ENCODE measurements at places on chromosomes 11 and 22.

DNA sequence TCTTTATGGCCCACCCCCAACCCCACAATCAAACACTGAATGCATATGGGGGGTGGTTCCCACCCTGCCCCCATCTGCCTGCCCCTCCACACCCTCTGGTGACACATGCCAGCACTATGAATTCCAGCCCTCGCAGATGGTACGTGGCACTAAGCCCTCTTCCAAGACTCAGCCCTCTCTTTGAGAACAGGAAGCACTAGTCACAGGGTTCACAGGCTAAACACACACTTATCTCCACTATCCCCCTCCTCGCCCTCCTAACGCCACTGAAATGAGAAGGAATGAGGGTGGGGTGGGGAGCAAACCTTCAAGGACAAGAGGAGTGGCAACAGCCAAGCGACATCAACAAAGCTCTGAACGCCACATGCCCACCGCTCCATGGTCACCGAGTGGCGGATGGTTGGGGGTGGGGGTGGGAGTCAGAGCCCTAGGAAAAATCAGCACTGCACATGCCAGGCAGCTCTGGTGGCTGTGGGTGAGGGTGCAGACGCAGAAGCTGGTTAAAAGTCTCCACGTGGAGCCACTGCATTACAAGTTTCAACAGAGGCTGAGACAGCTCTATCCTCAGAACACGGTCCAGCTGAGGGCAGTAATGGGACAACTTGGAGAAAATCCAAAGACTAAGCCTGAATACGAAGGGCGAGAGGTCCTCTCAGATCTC, 33.6 kb downstream of the TMEM184B start:
- DNase-seq, result no peak

GRCh38 chr22:42742940-42743339, 22.3 kb upstream of the A4GALT start:
- DNase-seq, result no peak

GRCh38 chr11:86483940-86484794, 109.5 kb downstream of the CCDC81 start:
- DNase-seq, result no peak

- DNase-seq, result no peak
Observed at GRCh38 chr11:99019696-99020095, 1.1 kb upstream of the CNTN5 start.

DNA sequence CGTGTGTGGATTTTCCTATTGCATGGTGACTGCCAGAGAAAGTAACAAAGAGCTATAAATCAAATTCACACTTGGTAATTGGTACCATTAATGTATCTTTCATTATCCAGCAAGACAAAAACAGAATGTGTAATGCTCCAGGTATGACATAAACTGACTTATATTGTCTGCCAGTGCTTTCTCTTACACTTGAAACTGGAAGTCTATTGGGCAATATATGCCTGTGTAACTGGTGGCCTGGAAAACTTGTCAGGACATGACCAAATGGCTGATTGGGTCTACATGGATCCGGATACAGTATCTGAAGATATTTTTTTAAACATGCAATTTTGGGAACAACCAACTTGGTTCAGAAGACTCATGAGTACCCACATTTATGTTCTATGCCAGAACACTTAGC, 174.6 kb upstream of the ARHGAP42 start:
- no peak for DNase-seq

DNA sequence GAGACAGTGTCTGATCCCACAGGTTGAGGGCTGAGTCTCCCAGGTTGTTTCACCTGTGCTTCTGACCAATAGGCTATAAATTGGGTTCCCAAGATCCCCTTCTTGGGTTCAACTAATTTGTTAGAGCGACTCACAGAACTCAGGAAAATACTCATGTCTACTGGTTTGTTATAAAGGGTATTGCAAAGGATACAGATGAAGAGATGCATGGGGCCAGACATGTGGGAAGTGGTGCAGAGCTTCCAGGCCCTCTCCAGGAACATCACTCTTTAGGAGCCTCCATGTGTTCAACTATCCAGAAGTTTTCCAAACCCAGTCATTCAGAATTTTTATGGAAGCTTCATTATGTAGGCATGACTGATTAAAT, 4.7 kb downstream of the KLHL22 start:
- DNase-seq, result no peak

DNA sequence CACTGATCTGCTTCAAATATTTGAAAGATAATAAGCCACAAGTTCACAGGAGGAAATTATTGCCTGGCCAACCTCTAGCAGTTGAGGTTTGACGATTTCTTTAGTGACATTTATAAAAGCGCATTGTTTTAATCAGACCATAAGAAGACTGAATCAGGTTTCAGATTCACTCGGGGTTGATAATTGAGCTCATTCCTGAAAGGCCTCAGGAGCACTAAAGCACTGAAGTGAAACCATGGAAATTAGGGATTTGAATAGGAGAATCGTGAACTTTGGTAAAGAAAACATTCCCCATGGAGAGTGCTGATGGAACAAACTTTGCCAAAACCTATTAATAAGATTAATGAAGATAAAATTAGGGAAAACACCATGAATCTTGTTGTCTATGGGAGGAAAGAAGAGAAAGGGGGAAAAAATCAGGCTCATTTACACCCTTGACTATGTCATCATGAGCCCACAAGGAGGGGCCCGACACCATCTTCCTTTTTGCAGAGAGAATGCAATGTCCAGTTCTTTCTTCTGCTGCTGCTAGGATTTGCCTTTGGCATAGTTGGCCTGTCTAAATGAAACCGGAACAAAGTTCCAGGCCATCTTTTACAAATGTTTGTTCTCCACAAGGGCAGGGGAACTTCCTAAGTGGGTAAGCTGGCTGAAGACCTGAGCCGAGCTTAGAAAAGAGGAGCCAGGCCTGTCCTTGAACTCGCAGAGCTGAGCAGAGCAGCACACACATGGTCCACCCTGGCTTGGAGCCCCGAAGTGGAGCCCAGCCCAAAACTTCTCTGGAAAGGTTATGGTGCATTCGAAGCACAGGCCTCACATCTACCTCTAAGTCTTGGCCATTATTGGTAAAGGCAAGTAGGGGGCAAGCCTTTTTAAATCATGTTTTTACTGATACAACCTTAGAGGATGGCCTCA, 56.1 kb upstream of the EIF3M start:
- no peak for DNase-seq

GRCh38 chr11:125105926-125106325, 5.5 kb downstream of the TMEM218 start:
- DNase-seq, result no peak

DNA sequence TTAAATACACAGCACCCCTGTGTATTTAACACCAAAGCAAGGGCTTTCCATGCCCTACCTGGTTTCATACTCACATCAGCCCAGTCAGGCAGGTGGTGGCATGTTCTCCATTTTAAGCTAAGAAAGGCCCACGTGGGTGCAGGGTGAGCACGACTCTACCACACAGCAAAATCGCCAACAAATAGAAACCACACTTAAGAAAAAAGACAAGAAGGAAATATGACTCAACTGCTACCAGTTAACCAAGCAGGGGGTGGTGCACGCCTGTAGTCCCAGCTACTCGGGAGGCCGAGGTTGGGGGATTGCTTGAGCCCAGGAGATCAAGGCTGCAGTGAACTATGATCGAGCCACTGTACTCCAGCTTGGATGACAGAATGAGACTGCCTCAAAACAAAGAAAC, 35.2 kb upstream of the TFIP11 start:
- peak; percentile 30 for DNase-seq

DNA sequence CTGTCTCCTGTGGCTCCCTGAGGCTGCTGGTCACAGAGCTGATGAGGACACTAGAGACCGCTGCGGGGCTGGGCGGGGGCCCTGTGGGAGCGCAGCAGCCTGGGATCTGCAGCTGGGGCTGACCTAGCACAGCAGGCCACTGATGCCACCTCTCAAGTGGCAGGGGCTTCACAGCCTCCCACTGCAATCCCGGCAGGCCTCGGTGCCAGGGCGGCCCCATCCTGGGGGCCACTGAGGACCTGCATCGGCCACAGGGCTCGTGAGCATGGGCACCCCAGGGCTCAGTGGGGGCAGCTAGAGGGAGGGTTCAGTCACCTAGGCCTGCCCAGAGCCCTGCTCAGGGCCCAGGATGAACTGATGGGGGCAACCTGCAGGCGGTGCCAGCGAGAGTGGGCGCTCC, 14.6 kb upstream of the CCDC188 start:
- DNase-seq, result no peak

DNA sequence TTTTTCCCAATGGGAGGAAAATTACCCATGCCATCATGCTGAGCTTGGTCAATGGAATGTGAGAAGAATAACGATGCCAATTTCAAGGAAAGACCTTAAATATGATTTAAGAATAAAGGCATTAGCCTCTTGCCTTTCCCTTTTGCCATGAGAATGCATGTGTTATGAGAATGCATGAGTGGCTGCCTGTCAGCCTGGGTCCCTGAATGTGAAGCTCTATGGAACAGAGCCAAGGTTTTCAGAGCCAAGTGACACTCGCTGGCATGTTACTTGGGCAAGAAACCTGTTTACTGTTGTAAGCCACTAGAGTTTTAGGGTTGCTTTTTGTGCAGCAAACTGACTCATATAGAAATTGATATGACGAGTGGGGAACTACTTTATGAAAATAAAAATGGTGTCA, 75.7 kb downstream of the JRKL start:
- no peak for DNase-seq

DNA sequence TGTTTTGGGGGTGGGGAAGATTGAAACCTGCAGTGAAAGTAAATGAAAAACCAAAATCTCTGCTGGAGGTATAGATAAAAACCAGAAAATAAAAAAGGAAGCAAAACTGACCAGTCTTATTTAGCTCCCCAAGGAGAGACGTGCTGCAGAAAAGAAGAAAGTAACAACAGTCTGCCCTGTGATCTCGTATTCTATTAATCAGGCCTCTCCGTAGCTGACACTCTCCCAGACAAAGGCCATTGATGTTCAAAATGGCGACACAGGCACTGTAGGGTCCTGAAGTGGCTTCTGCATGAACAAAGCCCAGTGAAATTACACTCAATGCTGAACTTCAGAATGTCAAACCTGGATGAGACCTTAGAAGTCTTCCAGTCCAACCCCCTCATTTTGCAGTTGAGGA, 106.6 kb downstream of the NXPE2 start:
- no peak for DNase-seq

- no peak for DNase-seq
Observed at GRCh38 chr22:47672526-47672925, 910.1 kb downstream of the TBC1D22A start.

DNA sequence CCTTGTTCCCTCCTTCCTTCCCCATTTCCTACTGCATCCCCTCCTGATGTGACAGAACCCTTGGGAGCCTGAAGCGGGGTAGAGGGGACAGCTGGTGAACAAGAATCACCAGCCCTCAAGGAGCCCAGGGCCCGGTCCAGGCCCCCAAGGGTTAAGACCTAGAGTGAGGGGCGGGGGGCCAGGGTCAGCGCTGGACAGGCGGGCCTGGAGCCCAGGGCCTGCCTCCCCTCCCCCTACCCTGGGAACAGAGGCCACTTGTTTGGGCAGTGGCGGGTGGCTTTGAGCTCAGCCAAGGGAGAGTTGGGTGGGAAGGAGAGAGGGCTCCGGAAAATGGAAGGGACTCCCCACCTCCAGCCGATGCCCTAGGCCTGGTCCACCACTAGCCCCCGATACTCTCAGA, 2.1 kb downstream of the ARAP1 start:
- DNase-seq, result no peak

DNA sequence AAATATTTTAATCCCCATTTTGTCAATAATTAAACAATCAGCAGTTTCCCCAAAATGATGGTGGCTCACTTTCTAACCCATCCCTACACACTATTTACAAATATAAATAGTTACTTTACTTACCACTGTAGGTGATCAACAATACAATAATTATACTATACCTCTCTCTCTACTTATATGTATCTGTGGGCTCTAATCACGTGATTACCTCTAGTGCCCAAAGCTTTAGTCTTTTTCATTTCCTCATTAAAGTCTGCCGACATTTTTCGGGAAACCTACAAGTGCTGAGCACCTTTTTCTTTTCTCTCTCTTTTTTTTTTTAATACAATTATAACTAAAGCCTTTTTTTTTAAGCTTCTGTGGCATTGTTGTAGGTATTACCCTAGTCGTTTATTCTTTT, 23.9 kb downstream of the DLG2 start:
- no peak for DNase-seq

DNA sequence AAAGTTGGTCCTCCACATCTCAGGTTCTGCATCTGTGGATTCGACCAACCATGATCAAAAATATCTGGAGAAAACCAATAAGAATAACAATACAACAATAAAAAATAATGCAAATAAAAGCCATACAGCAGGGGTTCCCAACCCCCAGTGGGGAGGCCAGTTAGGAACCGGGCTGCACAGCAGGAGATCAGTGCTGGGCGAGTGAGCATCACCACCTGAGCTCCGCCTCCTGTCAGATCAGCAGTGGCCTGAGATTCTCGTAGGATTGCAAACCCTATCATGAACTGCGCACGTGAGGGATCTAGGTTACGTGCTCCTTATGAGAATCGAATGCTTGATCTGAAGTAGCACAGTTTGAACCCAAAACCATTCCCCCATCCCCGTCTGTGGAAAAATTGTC, 25.4 kb upstream of the MYO18B start:
- no peak for DNase-seq

GRCh38 chr22:20606041-20606783, 98.8 kb downstream of the MED15 start:
- DNase-seq, result peak; percentile 64

DNA sequence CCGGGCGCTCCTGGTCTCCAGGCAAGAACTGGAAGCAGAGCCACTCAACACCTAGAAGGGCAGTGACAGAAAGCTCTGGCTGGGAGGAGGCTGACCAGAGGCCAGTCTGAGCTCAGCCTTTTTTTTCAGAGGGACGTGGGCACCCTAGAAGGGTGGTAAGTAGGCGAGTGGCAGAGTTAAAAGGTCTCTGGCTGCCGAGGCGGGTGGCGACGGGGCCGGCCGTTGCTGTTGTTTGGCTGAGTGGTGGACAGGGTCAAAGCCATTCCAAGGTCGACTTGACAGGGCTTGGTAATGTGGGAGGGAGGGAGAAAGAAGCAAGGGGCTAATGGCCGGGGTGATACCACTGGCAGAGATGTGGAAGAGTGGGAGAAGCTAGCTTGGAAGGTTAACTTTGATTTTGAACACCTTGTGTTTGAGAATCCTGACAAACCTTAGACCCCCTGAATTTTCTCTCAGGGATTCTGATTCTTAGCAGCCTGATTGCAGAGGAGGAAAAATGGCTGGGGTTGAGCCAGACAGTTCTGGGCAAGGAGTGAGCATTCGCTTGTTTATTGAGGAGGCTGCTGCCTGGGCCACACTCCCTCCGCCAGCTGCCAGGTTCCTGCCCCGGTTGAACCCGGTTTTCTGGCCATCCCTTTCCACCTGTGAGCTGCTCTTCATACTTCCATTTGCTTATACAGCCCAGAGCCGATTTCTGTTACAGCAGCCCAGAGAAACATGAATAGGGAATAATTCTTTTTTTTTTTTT, 868 bp upstream of the SYCE3 start:
- DNase-seq, result no peak

DNA sequence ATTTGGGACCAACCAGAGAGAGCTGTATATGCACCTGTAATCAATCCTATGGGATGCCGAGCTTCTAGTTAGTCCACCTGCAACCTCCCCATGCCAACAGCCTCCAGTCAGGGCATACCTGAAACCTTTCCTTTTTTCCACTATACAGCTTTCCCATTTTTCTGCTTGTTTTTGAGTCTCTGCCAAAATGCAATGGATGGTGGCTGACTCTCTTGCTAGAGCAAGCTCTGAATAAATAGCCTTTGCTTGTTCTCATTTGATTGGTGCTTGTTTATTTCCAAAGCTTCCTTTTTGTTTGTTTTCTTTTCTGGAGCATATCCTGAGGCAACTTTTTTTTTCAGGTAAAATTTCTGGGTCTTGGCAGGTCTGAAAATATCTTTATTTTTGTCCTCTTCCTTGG, 58.0 kb upstream of the PLET1 start:
- DNase-seq, result no peak
